ENCODE measurements at places on chromosomes 4 and X. TPM values are rescaled to one million over a fixed set of nuclear protein-coding genes. Genes with fewer than 3 reads are reported as not detected.

- H3K4me1 ChIP-seq = no peaks in the 10 kb centered on the region
- no peak overlapping the region for H3K27ac ChIP-seq
- no peaks in the 10 kb centered on the region for H3K36me3 ChIP-seq
Measured at GRCh38 chr4:48178931-48179330, 44.9 kb upstream of the TXK start.

- no peak overlapping the region for H3K27ac ChIP-seq
- DNase-seq = no peak
- H3K27me3 ChIP-seq = no peaks in the 10 kb centered on the region
Measured at GRCh38 chr4:118950929-118951570, 62.4 kb downstream of the SYNPO2 start.

GRCh38 chrX:144275367-144275766 is 391.5 kb downstream of the UBE2NL start:
- no peak overlapping the region for H3K4me3 ChIP-seq
- no peaks in the 10 kb centered on the region for H3K4me1 ChIP-seq

DNA sequence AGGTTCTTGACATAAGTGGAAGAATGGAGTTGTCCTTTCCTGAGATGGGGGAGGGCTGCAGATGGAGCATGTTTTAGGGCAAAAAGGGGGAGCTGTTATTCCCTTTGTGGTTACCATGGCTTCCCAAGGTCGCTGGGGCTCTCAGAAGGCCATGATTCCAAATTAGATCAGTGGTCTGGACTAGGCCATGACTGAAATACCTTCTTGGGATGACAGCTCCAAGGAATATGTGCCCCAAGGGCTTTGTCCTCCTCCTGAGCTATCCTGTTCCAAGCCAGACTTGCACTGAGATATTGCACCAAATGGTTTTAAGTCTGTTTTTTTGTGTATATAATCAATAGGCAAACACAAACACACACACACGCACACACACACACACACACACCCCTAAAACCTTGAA is 3.0 kb upstream of the RBPJ start:
- no peak for DNase-seq

- H3K36me3 ChIP-seq = no peaks in the 10 kb centered on the region
- DNase-seq = no peak
- no peaks in the 10 kb centered on the region for H3K27me3 ChIP-seq
- no peak overlapping the region for H3K4me3 ChIP-seq
- no peak overlapping the region for H3K27ac ChIP-seq
Measured at GRCh38 chr4:114654592-114654991, 56.0 kb downstream of the UGT8 start.

GRCh38 chrX:133285341-133285740 is 67.2 kb upstream of the TFDP3 start:
- H3K27ac ChIP-seq = no peak overlapping the region
- H3K36me3 ChIP-seq = no peaks in the 10 kb centered on the region
- no peak overlapping the region for H3K4me3 ChIP-seq
- no peaks in the 10 kb centered on the region for H3K27me3 ChIP-seq
- H3K4me1 ChIP-seq = no peaks in the 10 kb centered on the region

DNA sequence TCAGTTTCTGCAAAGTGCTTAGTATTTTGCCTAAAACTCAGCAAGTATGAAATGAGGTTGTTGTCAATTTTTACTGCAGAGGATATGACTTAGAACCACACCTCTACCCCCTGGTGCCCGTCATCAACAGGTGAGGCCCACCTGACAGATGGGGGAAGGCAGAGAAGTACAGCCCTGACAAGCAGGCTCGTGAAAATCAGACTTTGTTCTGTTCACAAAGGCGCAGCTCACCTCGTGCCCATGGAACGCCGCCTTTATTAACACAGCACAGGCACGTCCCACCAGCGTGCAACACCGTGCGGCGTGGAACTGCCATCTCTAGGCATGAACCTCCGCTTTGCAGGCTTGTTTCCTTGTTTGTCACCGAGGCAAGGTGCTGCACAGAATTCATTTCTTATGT is 13.3 kb downstream of the CYP4V2 start:
- no peaks in the 10 kb centered on the region for H3K36me3 ChIP-seq
- no peak for DNase-seq
- H3K4me3 ChIP-seq = peak overlapping the region; percentile 23
- peak overlapping the region; percentile 54 for H3K27ac ChIP-seq

DNA sequence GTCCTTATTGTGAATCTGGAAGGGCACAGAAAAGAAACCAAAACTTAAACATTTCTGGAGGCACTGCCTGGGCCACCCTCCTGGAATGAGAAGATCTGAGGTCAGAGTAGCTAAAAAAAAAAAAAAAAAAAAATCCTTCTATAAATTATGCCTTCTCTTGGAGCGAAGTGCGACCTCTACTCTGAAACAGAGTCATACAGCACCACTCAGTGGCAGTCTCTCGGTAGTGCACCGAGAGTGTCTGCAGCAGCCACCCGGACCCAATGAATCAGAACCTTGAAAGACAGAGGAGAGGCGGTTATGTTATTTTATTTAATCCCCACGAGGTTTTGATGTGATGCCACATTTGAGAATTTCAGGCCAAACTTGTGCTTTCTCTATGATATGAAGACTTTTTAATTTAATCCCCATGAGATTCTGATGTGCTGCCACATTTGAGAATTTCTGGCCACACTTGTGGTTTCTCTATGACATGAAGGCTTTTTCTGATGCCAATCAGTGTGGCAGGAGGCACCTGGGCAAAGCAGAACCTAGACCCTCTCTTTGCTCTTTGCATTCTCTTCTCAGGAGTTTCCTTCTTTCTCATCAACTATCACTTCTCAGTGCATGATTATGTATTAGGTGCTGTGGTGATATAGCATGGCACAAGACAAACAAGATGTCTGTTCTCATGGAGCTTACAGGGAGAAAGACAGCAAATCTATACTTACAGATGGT is 5.6 kb upstream of the CT47C1 start:
- H3K27ac ChIP-seq = no peak overlapping the region
- peak; percentile 20 for DNase-seq
- H3K4me1 ChIP-seq = no peaks in the 10 kb centered on the region
- H3K27me3 ChIP-seq = no peaks in the 10 kb centered on the region
- no peaks in the 10 kb centered on the region for H3K36me3 ChIP-seq
- H3K4me3 ChIP-seq = no peak overlapping the region

DNA sequence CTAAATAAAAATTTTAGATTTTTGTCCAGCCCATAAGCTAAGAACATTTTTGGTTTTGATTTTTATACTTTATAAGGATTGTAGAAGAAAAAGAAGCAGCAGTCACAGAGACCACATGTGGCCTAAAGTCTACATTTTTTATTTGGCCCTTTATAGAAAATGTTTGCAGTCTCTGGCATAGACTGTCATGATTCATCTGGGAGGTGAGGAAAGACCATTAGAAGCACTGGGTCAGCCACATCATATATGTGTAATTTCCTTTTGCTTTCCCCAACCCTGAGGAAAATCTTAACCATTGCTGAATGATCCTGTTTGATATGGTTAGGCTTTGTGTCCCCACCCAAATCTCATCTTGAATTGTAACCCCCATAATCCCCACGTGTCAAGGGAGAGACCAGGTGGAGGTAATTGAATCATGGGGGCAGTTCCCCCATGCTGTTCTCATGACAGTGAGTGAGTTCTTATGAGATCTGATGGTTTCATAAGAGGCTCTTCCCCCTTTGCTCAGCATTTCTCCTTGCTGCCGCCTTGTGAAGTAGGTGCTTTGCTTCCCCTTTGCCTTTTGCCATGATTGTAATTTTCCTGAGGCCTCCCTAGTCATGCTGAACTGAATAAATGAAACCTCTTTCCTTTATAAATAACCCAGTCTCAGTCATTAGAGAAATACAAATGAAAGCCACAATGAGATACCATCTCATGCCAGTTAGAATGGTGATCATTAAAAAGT is 12.1 kb upstream of the COPS4 start:
- no peak for DNase-seq
- H3K4me1 ChIP-seq = no peaks in the 10 kb centered on the region
- H3K27ac ChIP-seq = no peak overlapping the region
- H3K4me3 ChIP-seq = no peak overlapping the region

DNA sequence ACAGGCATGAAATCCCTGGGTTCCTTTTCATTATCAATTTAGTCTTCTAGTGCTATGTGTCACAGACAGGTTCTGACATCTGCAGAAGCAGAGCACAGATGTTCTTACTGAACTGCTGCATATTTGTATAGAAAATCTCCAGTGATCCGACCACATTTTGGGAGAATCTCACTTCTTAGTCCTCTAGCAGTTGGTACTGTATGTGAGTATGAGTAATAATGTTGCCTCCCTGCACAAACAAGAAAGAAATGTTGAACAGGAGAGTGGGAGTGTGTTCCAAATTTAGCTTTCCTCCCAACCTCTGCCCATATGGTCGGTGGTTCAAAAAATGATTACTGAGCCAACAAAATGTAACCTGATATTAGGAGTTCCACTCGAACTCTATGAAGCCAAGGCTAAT is 165.3 kb upstream of the GPC4 start:
- no peaks in the 10 kb centered on the region for H3K27me3 ChIP-seq
- H3K4me1 ChIP-seq = no peaks in the 10 kb centered on the region
- no peak overlapping the region for H3K4me3 ChIP-seq

DNA sequence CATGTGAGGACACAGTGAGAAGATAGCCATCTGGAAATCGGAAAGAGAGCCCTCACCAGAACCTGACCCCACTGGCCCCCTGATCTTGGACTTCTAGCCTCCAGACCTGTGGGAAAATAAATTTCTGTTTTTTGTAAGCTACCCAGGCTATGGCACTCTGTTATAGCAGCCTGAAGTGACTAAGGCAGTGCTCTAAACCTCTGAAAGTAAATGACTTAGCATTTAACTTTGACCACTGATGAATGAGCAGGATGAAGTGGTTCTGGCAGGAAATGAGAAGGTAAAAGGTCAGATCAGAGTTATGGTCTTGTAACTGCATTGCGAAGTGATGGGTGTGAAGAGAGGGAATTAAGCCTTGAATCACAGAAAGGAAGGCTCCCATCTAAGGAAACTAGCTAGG is 17.0 kb downstream of the GPAT3 start:
- H3K4me1 ChIP-seq = peaks cover 8% of the 10 kb centered on the region
- no peaks in the 10 kb centered on the region for H3K27me3 ChIP-seq
- H3K4me3 ChIP-seq = no peak overlapping the region
- no peaks in the 10 kb centered on the region for H3K36me3 ChIP-seq

GRCh38 chr4:7827566-7827965 is 112.1 kb downstream of the AFAP1 start:
- no peaks in the 10 kb centered on the region for H3K36me3 ChIP-seq
- peak overlapping the region; percentile 55 for H3K27ac ChIP-seq
- H3K4me1 ChIP-seq = peaks cover 53% of the 10 kb centered on the region

The PPBP gene
- total RNA-seq = not detected

DNA sequence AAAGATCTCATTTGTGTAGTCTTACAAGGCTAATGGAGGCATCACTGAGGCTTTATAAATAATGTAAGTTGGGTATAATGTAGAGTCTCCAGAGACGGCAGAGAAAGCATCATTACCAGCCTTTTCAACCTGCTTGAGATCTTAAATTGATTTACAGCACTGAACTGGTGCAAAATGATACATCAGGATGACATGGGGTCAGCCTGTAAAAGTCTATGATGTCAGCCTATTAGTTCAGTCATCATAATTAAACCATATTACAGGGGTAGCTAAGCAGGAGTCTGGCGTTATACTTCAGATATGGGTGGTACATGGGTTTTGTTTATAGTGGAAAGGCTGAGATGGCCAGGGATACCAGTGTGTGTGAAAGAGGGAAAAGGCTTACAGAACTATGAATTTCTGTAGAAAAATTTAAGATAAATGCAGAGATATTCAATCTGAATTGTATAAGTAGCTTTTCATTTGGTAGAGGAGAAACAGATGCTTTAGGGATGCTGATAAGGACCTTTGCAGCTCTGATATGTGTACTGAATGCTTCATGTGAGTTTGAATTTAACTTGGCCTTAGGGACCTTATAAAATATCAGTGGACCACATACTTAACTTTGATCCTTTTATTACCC is 2.7 kb downstream of the SMAD1 start:
- peaks cover 5% of the 10 kb centered on the region for H3K4me1 ChIP-seq
- DNase-seq = no peak
- H3K4me3 ChIP-seq = no peak overlapping the region
- H3K27ac ChIP-seq = no peak overlapping the region
- no peaks in the 10 kb centered on the region for H3K36me3 ChIP-seq
- no peaks in the 10 kb centered on the region for H3K27me3 ChIP-seq

DNA sequence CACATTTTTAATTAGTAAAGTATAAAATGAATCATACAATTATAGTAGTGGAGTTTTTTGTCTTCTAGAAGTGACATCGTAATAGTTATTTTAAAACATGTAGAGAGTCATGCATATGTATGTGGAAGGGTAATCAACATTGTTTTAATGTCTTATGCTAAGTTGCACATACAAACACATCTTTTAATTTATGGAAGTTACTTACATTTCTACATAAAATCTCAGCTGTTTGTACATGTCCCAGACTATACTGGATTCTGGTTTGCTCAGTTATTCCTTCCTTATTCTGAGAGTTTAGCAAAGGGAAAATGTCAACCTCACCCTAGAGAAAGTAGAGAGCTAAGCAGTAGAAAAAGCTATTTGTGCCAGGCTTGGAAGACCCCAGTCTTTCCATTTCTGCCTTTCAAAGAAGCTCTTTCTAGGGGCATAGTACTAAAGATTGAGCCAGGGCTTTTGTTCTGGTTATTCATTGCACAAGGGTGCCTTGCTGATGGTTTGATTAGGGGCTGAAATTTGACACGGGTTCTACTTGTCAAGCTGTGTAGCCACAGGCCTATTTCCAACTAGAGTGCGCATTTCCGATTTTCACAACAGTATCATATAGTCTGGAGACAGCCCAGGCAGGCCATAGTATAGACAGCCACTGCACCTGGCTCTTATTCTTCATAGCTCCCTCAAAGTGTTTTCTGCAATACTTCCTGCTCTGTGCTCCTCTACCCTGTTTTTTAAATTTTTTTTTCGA is 106.3 kb downstream of the RPA4 start:
- no peaks in the 10 kb centered on the region for H3K27me3 ChIP-seq
- no peak for DNase-seq
- no peaks in the 10 kb centered on the region for H3K36me3 ChIP-seq
- no peak overlapping the region for H3K4me3 ChIP-seq

Data from CD4-positive, alpha-beta memory T cell (primary cell).